Ureter (tissue), 1 donor: ENCODE measurements at places on chromosomes 2 and 18. TPM values are rescaled to one million over a fixed set of nuclear protein-coding genes. Genes with fewer than 3 reads are reported as not detected.

DNA sequence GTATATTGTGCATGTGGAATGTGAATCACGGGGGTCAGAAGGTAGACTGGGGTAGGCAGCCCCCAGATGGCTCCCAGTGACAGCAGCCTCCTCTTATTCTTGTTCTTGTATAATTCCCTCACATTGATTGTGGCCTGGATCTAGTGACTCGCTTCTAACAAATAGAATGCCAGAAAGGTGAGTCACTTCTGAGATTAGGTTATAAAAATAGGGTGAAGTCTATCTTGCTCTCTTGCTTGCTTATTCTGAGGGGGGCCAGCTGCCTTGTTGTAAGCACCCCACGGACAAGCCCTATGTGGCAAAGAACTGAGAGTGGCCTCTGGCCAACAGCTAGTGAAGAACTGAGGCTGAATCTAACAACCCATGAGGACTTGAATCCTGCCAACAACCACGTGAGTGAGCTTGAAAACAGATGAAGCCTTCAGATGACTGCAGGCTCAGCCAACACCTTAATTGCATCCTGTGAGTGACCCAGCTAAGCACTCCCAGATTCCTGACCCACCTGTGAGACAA is 15.6 kb upstream of the RMND5A start:
- no peak for DNase-seq

GRCh38 chr2:206867006-206867405 is 72.3 kb upstream of the CPO start:
- no peak for DNase-seq

- no peak for DNase-seq
Observed at GRCh38 chr18:40902436-40902835, 1052.6 kb upstream of the PIK3C3 start.

- peak; percentile 54 for DNase-seq
Observed at GRCh38 chr18:24014986-24015638, 558 bp downstream of the TTC39C start.

GRCh38 chr2:47198985-47199451 is 43.9 kb upstream of the STPG4 start:
- no peak for DNase-seq

- DNase-seq = no peak
Observed at GRCh38 chr2:174704061-174704460, 60.2 kb downstream of the CHRNA1 start.

- no peak for DNase-seq
Observed at GRCh38 chr2:150919901-150920300, 341.8 kb downstream of the RBM43 start.

GRCh38 chr18:27863780-27864430 is 313.0 kb downstream of the CDH2 start:
- no peak for DNase-seq

DNA sequence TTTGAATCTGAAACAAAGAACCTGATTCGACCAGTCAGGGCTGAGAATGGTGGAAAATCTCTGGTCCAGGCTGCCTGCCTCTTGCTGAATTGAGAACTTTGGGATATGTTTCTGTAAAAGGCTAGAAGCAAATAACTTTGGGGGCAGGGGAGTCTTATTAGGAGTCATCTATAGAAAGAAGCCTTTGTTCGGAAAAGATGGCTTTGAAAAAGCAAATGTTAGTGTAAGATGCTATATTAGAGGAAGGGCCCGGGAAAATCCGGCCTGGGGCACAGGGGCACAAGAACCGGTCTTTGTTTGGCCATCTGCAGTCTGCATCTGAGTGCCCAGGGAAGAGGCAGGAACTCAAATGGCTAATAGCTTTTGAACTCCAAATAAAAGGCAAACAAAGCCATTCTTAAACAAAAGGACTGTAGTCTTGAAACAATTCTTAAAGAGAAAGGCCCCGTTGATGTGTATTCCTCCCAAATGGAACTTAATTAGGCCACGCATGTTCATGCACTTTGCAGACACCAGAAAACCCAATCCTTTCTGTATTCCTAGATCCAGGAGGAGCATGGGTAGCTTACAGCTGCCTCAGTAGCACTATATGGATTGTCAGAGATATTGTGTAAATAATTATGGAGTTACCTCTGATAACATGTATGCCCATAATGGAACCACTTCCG is 180.0 kb upstream of the ARL4C start:
- no peak for DNase-seq

GRCh38 chr2:238140721-238141540 is 2.5 kb downstream of the KLHL30 start:
- DNase-seq = no peak

GRCh38 chr2:231028889-231029288 is 8.4 kb upstream of the C2orf72 start:
- no peak for DNase-seq

DNA sequence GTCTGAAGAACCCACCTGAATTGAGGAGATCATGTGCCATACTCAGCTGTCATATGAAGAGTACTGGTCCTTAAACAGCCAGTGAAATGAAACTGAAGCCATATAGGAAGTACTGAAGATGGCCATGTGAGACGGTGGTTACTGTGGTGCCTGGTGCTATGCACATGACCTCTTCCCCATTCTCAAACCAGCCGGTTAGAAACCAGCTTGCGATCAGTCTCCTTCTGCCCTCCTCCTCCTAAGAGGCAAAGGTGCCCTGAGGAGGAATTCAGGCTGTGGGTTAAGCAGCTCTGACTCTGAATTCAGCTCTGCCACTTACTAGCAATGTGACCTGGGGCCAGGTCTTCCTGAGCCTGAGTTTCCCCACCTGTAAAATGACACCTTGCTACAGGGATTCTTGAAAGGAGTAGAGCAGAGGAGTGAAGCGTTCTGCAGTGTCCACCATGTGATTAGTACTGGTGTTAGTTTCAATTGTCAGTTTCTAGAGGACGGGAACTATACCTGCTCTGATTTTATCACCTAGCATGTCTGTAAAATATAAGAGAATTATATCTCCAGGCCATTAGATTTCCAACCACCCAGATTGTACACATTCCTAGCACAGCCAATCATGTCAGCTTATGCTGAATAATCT is 5.1 kb downstream of the FECH start:
- DNase-seq = no peak

GRCh38 chr2:69545477-69545932 is 98.0 kb downstream of the AAK1 start:
- DNase-seq = no peak

GRCh38 chr2:136012315-136012714 is 26.9 kb upstream of the DARS1 start:
- DNase-seq = no peak

DNA sequence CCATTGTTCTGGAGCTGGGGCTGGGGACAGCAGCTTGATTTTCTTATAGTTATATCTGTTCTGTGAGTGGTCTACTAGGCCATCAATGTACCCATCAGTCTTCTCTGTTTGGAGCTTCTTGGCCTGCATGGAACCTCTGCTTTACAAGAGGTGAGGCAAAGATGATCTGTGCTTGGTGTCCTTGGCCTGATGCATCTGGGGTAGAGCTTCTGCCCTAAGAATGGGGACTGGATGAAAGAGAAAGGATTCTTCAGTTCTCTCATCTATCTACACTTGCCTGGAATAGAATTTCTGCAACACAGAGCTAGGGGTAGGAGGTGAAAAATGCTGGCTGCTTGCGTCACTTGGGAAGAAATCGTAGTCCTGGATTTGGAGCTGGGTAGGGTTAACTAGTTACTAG is 46.2 kb downstream of the ACSL3 start:
- no peak for DNase-seq

DNA sequence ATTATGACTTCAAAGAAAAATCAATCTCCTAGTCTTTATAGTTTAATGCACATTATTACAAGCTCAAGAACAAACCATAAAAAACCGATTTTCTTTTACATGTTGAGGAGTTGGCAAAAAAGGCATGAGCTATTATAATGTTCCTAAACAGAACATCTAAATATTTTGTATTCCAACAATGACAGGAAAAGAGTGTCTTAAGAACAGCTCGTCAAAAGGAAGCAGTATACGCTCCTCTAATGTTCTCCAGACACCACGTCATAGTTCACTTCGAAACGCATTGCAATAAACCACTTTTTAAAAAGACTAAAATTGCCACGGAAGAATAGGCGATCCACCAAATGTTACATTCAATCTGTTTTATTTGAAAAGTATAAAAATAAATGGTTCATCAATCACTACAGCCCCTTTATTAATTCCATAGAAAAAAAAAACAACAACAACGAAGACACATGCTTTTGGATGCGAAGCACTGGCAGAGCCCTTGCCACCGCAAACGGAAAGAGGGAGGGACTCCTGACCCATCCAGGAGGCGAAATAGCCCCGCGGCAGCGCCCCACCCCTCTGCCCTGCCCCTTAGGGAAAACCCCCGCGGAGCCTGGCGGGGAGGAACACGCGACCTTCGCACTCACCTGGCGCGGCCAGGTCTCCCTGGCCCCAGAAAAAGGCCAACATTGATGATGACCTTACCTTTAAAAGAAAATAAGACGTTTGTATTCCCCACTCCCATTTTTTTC is 45.8 kb downstream of the MBP start:
- no peak for DNase-seq

- no peak for DNase-seq
Observed at GRCh38 chr2:202140522-202141252, 67.6 kb downstream of the KIAA2012 start.

DNA sequence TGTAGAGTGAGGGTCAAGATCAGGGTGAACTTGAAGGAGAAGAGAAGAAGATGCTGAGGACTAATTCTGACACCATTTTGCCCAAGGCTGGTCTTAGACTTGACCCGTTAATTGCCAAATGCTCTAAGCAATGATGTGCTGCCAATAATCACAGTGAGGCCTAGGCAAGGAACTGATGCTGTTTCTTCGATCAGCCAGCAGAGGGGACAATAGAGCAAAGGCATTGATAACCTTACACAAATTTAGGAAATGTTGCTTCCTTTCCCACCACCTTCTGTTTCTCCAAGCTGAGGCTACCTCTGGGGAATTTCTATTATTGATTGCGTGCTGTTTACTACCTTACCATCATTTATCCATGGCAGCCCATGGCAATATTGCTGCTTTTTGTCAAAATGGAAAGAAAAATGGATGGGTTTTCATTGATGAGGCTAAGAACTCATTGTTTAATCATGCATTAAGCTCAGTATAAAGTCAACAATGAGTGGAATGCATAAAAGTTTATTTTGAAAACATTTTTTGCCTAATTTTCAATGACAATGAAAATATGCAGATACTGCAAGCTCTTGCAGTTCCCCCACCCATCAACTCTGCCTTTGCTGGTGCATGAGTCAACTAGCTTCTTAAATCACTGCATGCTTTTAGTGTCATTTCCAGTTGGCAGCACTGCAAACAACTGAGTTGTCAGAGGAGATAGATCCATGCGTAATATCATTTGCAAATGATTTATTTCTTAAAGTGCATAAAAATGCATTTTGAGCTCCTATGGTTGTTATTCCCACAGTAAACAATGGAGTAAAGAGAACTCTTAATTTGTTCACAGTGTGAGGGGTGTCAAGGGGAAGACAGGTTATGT is 116.4 kb upstream of the NYAP2 start:
- DNase-seq = no peak

GRCh38 chr2:120367649-120368048 is 21.7 kb downstream of the INHBB start:
- DNase-seq = no peak

- DNase-seq = no peak
Observed at GRCh38 chr2:104656571-104657163, 197.2 kb upstream of the POU3F3 start.

- DNase-seq = no peak
Observed at GRCh38 chr2:235960716-235961640, 207.2 kb downstream of the GBX2 start.

- no peak for DNase-seq
Observed at GRCh38 chr2:43276962-43277391, 50.6 kb upstream of the ZFP36L2 start.

GRCh38 chr2:138922973-138923563 is 142.9 kb upstream of the NXPH2 start:
- no peak for DNase-seq

GRCh38 chr2:1360144-1360543 is 53.1 kb upstream of the TPO start:
- DNase-seq = no peak

- no peak for DNase-seq
Observed at GRCh38 chr2:188884046-188884445, 90.1 kb upstream of the COL3A1 start.

GRCh38 chr2:85768713-85769112 is 14.9 kb downstream of the ATOH8 start:
- DNase-seq = peak; percentile 74

DNA sequence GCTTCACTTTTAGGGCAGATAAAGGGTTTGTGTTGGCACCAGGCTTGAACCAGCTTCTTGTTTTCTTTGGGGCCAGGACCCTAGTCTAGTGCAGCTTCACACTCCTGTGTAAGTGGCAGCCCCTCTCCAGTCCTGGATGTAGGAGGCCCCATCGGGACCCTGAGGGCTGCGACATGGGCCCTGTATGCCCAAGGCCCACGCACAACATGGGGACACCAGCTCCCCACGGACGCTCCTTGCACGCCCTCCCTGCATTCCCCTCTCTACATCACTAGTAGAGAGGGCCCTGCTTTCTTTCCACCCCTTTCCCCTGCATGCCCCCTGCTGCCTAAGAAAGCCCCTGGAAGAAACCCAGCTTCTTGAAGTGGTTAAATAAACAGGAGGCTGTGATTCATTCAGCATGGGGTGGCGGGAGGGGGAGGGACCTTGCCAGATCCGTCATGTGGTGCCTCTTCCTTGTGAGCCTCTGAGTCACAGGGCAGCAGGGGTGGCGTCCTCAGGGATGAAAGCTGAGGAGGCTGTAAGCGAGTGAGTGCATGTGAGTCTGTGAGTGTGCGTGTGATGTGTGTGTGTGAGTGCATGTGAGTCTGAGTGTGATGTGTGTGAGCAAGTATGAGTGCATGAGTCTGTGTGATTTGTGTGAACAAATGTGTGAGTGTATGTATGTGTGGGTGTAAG is 42.5 kb downstream of the COPS8 start:
- DNase-seq = peak; percentile 95

GRCh38 chr18:24959051-24959476 is 392.9 kb downstream of the ZNF521 start:
- DNase-seq = no peak

Gene MAPK4
- 14.3 TPM for total RNA-seq

Gene PTPRN
- total RNA-seq = not detected

Gene AP1S3
- total RNA-seq = 52.7 TPM

Gene ANKRD29
- total RNA-seq = 8.0 TPM

Gene NETO1
- 2.6 TPM for total RNA-seq

Gene GPC1
- total RNA-seq = 88.1 TPM

Gene PCARE
- total RNA-seq = not detected

Gene MC5R
- not detected for total RNA-seq

Gene TCF23
- total RNA-seq = 0.42 TPM

Gene RMDN2
- total RNA-seq = 10.7 TPM

Gene TRAF3IP1
- 22.4 TPM for total RNA-seq

Gene C2orf80
- not detected for total RNA-seq

Gene TUBB8B
- not detected for total RNA-seq

Gene MTA3
- 72.8 TPM for total RNA-seq

Gene CNGA3
- not detected for total RNA-seq

Gene CAD
- 63.6 TPM for total RNA-seq
